Naive thymus-derived CD4-positive, alpha-beta T cell (primary cell): ENCODE measurements at places on chromosomes 6 and 20. TPM values are rescaled to one million over a fixed set of nuclear protein-coding genes. Genes with fewer than 3 reads are reported as not detected.

The PGBD1 gene
- 1.7 and 2.0 TPM in 2 replicates for total RNA-seq

The RAET1L gene
- total RNA-seq = not detected

The MMP24OS gene
- 86.9 TPM for total RNA-seq

The TBP gene
- 13.8 TPM for total RNA-seq

The OGFR gene
- 52.3 TPM for total RNA-seq

The NOX3 gene
- not detected for total RNA-seq

The FAM83C gene
- not detected for total RNA-seq

The ELOVL4 gene
- 0.37 TPM for total RNA-seq
